ENCODE measurements at places on chromosomes 5 and 9.

DNA sequence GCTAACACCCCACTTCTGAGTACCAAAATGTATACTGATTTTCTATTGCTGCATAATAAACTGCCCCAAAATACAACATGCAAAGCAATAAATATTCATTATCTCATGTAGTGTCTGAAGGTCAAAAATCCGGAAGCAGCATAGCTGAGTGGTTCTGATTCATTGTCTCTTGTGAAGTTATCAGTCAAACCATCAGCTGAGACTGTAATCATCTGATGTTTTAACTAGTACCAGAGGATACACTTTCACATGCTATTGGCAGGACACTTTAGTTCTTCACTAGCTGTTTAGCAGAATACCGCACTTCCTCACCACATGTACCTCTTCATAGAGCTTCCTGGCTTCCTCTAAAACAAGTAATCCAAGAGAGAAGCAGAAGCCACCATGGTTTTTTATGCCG is 12.7 kb upstream of the TMEM161B start:
- no peak for DNase-seq

DNA sequence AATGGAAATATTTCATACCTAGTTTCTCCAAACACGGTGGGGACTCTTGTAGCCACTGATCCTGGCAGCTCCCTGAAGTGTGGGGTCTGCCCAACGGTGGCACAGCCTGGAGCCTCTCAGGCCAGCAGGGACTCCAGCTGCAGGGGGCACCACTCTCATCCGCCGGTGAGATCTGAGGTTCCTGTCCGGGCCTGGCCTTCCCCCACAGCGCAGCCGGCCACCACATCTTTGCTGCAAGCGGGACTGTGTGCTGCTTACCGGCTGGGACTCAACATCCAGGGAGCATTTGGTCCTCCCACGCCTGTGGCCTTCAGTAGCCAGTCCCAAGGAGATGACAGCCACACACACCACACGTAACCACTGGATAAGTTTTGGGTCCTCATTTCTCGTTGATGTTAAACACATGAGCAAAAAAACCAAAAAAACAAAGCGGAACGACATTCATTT is 7.7 kb upstream of the NKX2-5 start:
- DNase-seq = no peak

DNA sequence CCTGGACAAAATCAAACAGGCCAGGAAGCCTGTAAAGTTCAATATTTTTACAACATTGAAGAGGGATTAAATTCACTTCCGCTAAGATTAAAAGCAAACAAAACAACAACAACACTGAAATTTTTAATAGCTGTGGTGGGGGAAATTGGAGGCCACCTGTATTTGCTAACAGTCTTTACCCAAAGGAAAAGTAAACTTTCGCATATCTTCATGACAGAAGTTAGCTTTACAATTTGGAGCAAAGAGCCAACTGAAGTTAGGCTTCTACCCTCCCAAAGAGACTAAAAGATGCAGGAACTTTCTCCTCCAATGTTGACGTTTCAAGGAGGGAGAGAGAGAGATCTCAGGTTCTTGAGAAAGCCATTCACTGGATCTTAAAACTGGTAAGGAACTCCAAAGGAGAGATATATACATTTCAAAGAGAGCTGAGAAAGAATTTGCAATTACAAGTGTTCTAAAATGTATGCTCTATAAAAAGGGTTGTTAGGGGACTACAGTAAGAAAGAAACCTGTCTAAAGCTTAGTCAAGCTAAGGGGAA is 349.2 kb upstream of the CDH9 start:
- DNase-seq = no peak

- peak; percentile 66 for DNase-seq
Observed at GRCh38 chr9:12774861-12775678, at the start of gene LURAP1L. Gene LURAP1L (plus strand): TSS chr9:12775020. CDS start chr9:12775716, 696 bp downstream.

DNA sequence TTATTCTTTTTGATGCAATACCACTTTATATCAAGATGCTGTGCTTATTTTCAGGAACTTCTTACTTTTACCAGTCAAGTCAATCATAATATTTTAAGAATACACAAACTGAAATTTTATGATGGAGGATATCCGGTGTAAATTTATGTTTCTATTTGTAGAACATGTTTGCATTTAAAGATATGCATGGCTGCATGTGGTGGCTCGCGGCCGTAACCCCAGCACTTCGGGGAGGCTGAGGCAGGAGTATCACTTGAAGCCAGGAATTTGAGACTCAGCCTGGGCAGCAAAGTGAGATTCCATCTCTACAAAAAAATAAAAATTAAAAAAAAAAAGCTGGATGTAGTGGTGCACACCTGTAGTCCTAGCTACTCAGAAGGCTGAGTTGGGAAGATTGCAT is 73.5 kb upstream of the ALDH1A1 start:
- DNase-seq = no peak

DNA sequence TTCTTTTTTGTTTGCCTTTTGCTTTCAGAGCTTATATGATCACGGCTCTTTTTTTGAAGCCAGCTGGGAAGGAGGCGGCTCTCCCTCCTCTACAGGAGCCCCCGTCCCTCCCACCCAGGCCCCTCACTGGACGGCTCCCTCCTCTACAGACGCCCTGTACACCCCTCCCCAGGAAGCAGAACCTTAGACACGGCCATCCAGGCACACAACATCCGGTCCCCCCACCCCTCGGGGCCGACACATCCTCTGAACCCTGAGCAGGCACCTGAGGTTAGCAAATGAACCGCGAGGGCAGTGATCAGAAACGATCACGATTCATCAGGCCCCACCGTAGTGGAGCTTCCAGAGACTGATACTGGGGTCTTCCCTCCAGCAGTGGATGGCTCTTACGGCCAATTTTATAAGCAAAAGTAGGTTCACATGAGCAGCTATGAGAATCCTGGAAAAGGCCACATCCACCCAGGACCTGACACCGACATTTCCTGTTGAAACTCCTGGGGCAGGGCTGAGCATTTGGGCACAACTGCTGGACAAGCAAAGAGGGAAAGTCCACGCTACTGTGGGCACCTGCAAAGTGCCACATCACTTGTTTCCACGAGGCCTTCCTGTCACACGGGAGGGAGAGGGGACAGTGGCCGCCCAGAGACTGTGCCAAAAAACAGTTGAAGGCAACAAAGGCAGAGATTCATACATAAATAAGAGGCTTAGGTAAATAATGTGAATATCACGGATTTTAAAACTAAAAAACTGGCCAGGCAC is 78.9 kb downstream of the SEMA4D start:
- DNase-seq = no peak

- DNase-seq = no peak
Observed at GRCh38 chr9:130473566-130473965, 28.8 kb downstream of the ASS1 start.

GRCh38 chr9:21677834-21678233 is 124.6 kb upstream of the MTAP start:
- no peak for DNase-seq

DNA sequence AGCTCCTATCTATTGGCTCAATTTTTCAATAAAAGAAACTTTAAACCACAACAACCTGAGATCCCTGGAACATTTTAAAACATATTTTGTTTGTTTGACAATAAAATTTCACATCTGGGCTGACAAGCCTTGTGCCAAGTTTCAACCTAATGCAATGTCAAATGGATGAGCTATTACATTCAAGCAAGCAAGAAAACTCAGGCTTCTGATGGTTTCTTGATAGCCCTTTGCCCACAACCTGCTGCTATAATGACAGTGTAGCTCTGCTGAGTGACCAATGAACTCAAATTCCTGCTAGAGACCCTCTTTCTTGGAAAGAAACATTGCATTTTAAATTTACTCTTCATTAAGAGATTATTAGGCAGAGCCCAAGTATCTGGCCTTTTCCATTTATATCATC is 472.9 kb downstream of the ARHGEF28 start:
- no peak for DNase-seq

- no peak for DNase-seq
Observed at GRCh38 chr5:56589481-56589860, 225.9 kb upstream of the MAP3K1 start.

DNA sequence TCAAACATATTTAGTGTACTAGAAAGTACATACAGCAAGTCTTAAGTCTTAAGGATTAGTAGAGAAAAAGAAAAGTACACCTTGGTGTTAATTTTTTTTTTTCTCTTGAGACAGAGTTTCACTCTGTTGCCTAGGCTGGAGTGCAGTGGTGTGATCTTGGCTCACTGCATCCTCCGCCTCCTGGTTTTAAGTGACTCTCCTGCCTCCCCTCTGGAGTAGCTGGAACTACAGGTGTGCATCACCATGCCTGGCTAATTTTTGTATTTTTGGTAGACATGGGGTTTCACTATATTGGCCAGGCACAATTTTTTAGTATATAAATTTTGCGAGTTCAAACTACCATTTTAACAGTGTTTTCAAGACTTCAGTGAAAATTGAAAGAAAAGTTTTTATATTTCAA is 1941.1 kb upstream of the CDH6 start:
- DNase-seq = no peak

GRCh38 chr5:56574778-56575177 is 240.6 kb upstream of the MAP3K1 start:
- DNase-seq = no peak

- DNase-seq = no peak
Observed at GRCh38 chr5:61303346-61303745, 28.7 kb upstream of the ZSWIM6 start.

GRCh38 chr9:5111696-5112095 is 73.7 kb downstream of the INSL6 start:
- no peak for DNase-seq

DNA sequence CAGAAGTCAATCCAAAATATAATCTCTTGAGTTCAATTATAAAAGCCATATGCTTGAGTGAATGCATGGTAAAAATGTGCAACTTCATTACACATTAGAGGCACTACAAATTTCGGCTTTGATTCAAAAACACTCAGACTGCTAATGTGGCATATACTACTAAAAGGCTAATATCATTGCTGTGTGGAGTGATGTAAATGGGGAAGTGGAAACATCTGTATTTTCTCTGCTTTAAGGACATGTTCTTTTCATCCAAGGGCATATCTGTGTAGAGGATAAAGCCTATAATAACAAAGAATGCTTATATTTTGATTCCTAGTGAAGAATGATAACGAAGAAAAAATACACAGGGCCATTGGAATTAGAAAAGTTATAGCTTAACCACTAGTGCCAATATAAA is 643.9 kb upstream of the ZNF608 start:
- no peak for DNase-seq

- no peak for DNase-seq
Observed at GRCh38 chr5:159905496-159905895, 10.8 kb upstream of the ADRA1B start.

- DNase-seq = no peak
Observed at GRCh38 chr9:3138231-3139229, 294.6 kb upstream of the PUM3 start.

DNA sequence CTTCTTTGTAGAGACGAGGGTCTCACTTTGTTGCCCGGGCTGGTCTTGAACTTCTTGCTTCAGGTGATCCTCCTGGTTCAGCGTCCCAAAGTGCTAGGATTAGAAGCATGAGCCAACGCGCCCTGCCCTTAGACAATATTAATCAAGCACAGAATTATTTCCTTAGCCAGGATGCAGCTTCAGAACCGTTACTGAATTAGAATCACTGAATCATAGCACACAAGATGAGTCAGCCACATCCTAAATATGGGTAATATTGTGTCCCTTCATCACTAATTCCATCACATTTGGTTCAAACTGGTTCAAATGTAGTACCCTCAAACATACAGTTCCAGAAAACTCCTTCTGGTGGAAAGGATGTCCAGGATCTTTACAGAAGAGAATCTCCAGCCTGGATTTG is 82.7 kb downstream of the BNC2 start:
- no peak for DNase-seq

GRCh38 chr9:116279230-116279629 is 125.6 kb downstream of the PAPPA start:
- DNase-seq = no peak

DNA sequence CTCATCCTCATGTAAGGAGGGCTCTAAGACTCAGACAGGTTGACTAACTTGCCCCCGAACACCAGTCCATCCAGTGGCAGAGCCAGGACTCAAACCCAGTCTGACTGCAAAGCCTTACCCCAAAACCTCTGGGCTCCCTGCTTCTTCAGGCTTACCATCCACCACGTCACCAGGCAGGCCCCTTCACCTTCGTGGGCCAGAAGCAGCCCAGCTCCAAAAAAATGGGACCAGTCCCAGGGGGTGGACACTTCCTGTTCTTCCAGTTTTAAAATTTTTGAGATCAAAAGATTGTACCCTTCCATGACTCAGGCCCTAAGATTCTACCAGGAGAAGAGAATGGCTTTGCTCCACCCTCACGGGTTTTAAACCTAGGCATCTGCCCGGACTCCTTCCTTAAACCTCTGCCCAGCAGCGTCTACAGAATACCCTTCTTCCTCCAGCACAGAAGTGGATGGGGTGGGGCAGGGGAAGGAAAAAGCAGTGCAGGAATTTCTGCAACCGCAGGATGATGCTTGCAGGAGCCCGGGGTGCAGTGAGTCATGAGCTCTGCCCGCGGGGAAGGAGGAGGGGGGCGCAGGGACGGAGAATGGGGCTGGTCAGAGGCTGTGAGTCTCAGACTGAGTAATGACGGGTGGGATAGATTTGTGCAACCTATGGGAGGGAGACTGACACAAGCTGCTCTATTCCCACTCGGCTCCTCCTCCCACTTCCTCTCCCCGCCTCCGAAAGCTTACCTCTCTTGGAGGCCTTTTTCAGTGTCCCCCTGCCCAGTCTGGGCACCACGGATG is 50.4 kb upstream of the STXBP1 start:
- no peak for DNase-seq

DNA sequence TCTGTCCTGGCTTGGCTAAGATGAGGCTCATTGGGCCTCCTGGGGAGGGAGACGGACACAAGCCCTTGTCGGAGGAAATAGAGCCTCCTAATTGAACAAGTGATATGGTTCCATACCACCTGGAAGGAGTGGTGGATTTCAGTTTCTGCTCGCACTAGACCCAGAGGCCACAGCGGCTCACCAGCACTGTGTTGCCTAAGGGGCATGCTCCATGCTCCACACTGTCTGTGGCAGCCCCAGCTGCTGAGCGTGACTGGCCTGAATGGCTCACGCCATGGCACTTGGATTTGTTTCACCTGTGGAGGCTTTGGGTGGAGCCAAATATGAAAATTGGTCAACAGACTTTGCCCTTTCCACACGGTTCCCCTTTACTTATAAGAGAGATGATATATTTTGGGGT is 181.1 kb downstream of the HSPA4 start:
- DNase-seq = no peak

DNA sequence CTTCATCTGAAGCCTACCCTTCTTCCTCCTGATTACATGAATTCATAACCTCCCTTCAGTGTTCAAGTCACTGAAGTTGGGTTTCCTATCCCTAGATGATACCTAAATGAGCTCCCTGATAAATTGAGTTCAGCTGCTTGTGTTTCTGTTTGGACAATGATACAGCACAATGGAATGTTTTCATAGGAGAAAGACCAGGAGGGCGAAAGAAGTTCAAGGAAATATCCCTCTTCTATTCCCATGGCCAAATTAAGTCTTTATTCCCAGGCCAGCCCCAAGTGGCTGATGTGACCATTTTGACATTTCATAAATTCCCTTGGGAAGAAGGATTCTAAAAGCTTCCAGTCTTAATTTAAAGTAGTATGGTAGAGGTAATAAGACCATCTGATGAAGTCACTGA is 555.8 kb upstream of the CLINT1 start:
- DNase-seq = no peak

DNA sequence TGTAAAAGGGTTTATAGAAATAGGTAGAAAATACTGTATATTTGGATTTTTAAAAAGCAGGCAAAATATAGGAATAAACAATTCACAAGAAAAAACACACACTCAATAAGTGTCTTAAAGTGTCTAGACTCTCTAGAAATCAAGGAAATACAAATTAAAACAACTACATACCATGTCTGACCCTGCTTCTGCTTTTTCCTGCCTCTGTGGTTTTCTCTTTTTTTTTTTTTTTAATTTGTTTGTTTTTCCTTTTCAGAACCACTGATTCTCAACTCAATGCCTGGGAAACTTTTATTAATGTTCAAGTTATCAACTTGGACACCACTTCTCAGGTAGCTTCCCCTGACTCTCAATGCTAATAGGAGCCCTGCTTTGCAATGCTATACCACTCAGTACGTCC is 25.5 kb upstream of the TAS2R1 start:
- DNase-seq = no peak

All from NCI-H1105 (cell line).